ENCODE measurements at places on chromosomes 2 and 18. TPM values are rescaled to one million over a fixed set of nuclear protein-coding genes. Genes with fewer than 3 reads are reported as not detected.

GRCh38 chr2:176128982-176129796 lies at the start of gene HOXD8:
TSS of gene HOXD8 (plus strand) at chr2:176129705. CDS start at chr2:176130367, 662 bp downstream.
- DNase-seq, result no peak

- peak; percentile 8 for DNase-seq
These were observed 15.3 kb downstream of the TWIST2 start for GRCh38 chr2:238863231-238863630.

- no peak for DNase-seq
These were observed 33.1 kb upstream of the LNPK start for GRCh38 chr2:176035013-176035691.

DNA sequence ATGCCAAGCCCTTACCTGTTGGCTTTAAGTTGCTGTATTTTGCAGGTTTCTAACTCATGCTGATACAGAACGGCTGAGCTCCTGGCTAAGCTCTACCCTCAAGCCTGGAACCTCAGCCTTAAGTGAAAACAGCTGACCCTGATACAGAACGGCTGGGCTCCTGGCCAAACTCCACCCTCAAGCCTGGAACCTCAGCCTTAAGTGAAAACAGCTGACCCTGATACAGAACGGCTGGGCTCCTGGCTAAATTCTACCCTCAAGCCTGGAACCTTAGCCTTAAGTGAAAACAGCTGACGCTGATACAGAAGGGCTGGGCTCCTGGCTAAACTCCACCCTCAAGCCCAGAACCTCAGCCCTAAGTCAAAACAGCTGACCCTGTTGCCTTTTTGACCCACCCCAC lies 17.6 kb upstream of the DNER start:
- no peak for DNase-seq

DNA sequence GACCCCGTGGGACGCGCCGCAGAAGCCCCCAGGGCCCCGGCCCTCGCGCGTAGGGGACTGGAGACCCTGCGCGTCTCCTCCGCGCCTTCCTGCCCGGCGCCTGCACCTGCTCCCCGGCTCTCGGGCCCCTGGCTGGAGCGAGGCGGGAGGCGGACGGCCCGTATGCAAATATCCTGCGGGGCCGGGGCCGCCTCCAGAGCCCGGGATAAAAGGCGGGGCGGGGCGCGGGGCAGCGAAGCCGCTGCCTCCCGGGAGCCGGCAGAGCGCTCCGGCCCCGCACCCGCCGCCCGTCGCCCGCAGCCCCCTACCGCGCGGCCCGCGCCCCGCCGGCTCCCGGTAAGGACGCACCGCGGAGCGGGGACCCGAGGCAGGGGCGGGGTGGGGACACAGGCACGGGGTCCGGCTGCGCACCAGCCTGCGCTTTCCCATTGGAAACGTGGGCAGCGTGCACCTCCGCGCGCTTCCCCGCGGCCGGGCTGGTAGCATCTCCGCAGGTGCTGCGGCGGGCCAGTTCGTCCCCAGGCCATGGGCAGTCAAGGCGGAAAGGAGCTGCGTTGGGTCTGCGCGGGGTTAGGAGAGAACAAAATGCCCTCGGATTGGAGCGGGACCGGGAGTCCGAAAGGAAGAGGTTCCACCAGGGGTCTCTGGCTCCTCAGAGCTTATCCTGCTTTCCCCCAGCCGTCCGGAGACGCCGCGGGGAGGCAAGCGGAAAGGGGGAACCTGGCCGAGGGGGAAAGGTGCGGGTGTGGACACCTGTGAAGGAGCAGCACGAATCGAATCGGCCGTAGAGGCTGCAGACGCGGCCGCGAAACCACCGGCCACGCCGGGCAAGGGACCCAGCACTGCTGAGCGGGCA lies at the start of gene ATP6V1C2:
ATP6V1C2 (plus strand) TSS at position 235 of the 856 bp plus-strand sequence. CDS start 1,220 bp downstream, outside the sequence.
- peak; percentile 90 for DNase-seq

- DNase-seq, result no peak
These were observed 72.3 kb upstream of the FZD7 start for GRCh38 chr2:201961401-201961800.

GRCh38 chr2:29011418-29012060 lies 30.4 kb downstream of the TOGARAM2 start:
- DNase-seq, result peak; percentile 89

DNA sequence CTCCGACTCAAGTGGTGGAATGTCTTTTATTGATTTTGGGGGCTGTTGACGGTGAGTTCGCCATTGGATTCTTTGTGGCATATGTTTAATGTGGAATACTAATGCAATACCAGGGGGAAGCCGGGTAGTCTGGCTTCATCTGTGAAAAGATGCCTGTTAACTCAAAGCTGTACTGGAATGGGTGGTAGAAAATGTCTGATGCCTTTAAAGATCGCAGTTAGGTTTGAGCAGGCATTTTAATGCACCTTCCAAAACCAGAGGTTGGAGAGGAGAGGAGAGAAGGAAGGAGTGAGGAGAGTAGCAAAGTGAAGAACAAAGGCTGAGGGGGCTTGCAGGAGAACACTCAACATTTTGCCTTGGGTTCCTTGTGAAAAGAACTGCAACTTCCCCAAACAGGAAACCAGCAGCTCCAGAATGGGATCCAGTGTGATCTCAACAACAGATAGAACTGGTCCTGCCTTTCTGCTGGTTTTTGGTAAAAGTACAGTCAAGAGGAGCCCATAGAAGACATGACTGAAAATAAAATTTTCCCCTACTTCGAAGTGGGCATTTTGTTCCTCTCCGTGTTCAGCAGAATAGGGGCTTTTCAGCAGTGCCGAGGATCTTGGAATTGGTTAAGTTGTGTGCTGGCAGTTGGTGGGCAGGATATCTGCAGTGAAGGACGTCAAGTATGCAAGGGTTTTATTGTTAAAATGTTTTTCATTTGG lies 1.5 kb downstream of the ZNF532 start:
- DNase-seq, result no peak

DNA sequence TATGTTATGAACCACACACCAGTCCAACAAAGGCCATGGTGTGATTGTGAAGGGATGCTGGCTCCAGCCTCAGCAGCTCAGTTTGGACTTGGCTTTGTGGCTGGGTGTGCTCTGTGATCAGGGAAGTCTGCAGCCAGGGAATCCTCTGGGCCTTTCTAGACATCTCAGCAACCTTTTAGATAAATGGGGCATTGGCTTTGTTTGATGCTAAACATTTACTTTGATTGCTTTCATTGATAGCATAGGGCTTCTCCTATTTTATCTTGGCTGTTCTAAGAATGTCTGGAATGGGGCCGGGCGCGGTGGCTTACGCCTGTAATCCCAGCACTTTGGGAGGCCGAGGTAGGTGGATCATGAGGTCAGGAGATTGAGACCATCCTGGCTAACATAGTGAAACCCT lies 104.5 kb downstream of the VAPA start:
- peak; percentile 23 for DNase-seq

DNA sequence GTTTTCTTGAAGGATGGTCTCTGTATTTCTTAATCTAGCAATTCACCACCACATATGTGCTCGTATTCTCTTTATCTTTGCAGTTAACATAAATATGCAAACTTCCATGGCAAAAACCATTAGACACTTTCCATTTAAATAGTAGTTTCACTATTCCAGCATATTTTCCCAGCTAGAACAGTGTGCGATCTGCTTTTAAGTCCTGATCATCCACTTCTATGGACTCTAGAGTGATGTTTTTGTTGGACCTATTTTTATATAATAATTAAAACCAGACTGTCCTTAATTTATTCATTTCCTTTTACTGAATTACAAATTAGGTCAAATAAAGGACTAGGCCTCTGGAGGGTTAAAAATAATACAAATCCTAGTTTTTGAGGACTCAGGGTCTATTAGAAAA lies 418.4 kb upstream of the TRIB2 start:
- DNase-seq, result no peak

GRCh38 chr2:204781941-204782340 lies 236.7 kb downstream of the PARD3B start:
- DNase-seq, result no peak

DNA sequence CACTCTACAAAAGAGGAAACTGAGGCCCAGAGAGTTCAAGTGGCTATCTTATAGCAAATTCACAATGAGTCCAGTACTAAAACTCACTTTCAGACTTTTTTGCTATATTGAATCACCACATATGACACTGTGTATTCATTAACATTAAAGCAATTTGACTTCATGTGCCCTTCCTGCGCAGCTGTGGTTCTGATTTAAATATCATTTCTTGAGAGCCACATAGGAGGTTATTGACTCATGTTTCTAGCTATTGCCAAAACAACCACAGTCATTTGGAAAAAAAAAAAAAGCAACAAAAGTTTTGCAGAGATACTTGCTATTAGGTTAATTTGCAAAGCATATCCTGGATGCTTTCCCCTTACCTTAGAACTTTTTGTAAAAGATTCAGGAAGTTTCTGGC lies 341.2 kb downstream of the PIK3C3 start:
- DNase-seq, result no peak

DNA sequence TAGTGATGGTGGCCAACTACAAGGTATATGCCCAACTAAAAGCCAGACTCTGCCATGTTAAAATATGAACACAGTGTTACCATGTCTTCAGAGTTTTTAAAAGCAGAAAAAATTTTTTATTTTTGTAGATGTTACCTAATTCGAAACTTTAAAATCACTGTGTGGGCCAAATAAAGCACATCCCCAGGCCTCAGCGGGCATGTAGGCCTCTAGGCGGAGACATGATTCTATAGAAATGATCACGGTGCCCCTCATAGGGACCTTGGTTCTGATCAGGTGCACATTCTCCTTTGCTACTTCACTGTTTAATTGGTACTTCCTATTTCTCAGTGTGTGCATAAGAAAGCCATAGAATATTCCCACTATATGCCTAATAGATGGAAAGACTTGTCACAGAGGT lies 349.2 kb downstream of the XIRP2 start:
- DNase-seq, result no peak

- no peak for DNase-seq
These were observed 316.5 kb downstream of the EN1 start for GRCh38 chr2:118530976-118531375.

GRCh38 chr2:240737958-240738357 lies 46.3 kb downstream of the AQP12A start:
- peak; percentile 56 for DNase-seq

DNA sequence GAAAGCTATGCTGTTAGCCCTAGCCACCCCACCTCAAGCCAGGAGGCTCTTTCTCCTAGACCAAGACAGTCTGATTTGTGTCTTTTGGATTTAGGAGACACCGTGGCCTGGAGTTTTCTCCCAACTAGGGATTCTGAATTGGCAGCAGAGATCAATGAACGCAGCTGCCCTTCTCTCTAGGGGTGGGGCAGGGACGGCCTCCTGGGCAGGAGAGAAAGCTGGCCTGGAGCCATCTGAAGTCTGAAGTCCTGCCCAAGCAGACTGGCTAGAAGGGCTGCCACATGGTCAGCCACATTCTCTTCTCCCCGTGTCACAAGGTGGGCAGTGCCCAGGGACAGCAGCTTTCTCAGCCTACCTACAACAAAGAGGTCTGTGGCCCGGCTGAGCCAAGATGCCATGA lies 45.1 kb downstream of the PIEZO2 start:
- DNase-seq, result no peak

GRCh38 chr18:27042177-27042576 lies 142.9 kb downstream of the CHST9 start:
- no peak for DNase-seq

- no peak for DNase-seq
These were observed 38.3 kb downstream of the LRRFIP1 start for GRCh38 chr2:237665713-237666143.

DNA sequence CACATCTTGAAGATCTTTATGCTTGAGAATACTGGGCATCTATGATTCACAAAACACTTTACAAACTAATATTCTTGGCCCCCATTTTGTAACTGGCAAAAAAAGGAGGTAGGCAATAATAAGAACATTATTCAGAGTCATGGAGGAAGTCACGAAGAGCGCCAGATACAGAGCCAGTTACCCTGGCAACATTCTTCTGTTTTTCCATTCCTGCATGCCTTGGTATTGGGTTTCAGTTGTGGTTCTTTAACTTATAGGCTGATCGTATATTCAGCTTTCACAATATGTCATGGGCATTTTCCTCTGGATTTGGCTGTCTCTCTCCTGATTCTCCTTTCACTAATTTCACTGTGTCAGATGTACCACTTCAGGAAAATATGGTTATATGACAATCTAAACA lies 234.7 kb downstream of the HRH4 start:
- no peak for DNase-seq

- DNase-seq, result no peak
These were observed 182.4 kb downstream of the NCK2 start for GRCh38 chr2:105926960-105927678.

DNA sequence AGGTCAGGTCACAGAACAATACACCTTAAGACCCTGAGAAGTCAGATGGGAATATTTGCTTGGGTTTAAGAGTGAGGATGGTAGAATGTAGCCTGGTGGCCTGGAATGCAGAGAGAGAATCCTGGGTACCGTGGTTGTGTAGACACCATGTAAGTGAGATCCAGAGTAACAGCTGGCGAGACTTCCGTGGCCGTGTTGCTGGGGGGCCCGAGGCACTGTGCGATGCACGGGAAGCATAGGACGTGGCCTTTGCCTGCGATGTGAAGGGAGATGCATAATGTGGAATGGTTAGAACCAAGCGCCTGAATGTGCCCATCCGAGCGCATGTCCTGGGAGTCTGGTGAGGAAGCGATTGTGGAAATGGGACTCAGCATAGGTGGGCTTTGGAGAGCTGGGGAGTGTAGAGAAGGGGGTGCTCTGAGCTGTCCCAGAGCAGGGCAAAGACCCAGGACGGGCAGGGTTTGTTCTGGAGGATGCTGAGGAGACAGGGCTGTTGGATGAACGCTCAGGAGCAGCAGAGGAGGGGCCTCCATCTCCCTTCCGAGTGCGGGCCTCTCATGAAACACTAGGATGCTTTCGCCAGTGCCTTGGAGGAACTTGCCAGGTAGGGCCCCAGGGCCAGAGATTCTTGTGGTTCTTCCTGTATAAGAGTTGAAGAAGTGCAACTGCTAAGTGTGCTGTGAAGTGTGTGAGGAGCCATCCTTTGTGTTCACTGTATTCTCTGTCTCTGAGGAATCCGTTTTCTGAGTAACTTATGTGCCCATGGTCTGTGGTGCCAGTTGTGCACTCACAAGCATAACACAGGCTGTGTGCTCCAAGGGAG lies 7.1 kb downstream of the RNF144A start:
- no peak for DNase-seq

- no peak for DNase-seq
These were observed 713.6 kb downstream of the SLC4A3 start for GRCh38 chr2:220341014-220341413.

- DNase-seq, result no peak
These were observed 114.8 kb upstream of the LRATD1 start for GRCh38 chr2:14517731-14518130.

- no peak for DNase-seq
These were observed 2.3 kb downstream of the EGR4 start for GRCh38 chr2:73291093-73291460.

The HOXD8 gene
- total RNA-seq, result 0.43 TPM

The NFATC1 gene
- 24.1 TPM for total RNA-seq

The CCDC121 gene
- total RNA-seq, result 7.3 TPM

The VSNL1 gene
- 1.2 TPM for total RNA-seq

The ANKRD36B gene
- total RNA-seq, result 11.0 TPM

The AFF3 gene
- 195 TPM for total RNA-seq

The REG1B gene
- not detected for total RNA-seq

The HOXD11 gene
- not detected for total RNA-seq

The MTA3 gene
- 20.5 TPM for total RNA-seq

The PASK gene
- total RNA-seq, result 13.8 TPM

The UGT1A8 gene
- not detected for total RNA-seq

The KCNJ13 gene
- total RNA-seq, result not detected

The SERPINB10 gene
- total RNA-seq, result 0.30 TPM

The RTP5 gene
- 2.1 TPM for total RNA-seq

The EFHD1 gene
- total RNA-seq, result 4.6 TPM

Data from upper lobe of left lung (tissue), 6 donors.